Activated CD8-positive, alpha-beta memory T cell treated with anti-CD3 and anti-CD28 coated beads, Interleukin-2, amount 50 U/mL, for 48 hours (primary cell): ENCODE measurements at places on chromosomes 2 and 18.
A peak's percentile ranks its signal among the peaks of the same experiment; 100 is the strongest.

- no peak for DNase-seq
Observed at GRCh38 chr2:23449413-23449812, 64.4 kb downstream of the KLHL29 start.

DNA sequence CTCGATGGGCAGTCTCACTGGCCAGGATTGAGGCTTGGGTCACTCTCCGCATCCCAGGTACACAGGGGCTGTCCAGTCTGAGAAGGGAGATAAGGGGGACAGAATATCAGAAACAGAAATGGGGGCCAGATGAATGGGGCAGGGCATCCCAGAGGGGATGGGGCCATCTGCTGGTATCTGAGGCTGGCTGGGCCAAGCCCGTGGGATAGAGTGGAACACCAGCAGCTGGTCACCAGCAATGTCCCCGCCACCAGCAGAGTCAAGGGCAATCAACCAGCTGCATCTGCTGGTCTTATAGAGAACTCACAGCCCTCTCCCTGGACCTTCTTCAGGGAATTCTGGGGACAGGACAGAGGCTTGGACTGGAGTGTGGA is 128.8 kb upstream of the HAAO start:
- no peak for DNase-seq

DNA sequence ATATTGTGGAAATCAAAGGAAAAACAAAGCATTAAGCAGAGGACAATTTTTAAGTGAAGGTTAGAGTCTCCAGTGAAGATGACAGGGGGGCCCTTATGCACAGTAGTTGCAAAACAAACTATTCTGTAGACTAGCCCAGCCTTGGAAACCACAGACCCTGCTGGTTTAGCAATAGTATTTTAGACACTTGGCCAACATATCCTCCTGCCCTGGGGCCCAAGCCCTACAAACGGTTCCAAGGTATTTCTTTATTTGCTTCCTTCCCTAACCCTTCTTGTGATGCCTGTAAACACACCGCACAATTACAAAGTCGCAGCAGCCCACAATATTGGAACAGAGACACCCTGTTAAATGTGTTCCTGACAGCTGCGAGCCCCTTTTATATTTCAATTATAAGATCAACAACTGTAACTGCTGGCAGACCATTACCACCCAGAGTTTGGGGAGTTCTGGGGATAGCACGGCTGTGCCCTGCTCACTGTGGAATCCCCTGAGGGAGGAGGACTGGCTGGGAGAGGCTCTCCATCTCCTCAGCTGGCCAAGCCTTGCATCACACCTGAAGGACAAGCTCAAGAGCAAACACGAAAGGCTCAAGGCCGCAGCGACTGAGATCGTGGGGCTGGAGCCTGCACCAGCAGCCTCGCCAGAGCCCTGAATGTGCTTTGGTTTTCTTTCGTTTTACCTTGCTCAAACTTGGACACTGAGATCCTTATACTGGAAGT is 282.2 kb upstream of the ATP5MC3 start:
- DNase-seq: no peak

DNA sequence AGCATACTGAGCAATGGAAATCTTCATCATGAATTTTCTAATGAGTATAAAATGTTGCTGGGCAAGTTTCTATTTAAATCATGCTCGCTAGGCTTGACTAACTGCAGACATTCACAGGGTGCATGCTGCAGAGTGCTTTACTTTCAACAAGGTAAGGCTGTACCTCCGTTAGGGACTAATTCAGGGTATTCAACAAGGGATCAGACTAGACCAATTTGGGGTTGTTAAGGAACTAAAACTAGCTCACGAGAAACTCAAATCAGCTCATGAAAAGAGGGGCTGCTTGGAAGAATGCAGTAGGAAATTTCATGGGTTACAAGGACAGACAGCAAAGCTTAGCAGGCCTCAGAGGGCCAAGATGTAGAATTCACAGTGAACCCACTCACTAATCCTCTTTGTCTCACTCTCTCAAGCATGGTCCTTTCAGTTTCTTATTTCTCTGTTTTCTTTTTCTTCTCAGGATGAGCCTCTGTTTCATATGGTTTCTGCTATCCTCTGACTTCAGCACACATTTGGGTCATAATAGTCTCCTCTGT is 2.2 kb downstream of the MYO3B start:
- no peak for DNase-seq

GRCh38 chr2:34736482-34736881 is 1137.4 kb upstream of the FAM98A start:
- DNase-seq: no peak

GRCh38 chr2:196361606-196362326 is 190.4 kb upstream of the STK17B start:
- no peak for DNase-seq

GRCh38 chr18:64238076-64238475 is 89.2 kb upstream of the LINC00305 start:
- no peak for DNase-seq

DNA sequence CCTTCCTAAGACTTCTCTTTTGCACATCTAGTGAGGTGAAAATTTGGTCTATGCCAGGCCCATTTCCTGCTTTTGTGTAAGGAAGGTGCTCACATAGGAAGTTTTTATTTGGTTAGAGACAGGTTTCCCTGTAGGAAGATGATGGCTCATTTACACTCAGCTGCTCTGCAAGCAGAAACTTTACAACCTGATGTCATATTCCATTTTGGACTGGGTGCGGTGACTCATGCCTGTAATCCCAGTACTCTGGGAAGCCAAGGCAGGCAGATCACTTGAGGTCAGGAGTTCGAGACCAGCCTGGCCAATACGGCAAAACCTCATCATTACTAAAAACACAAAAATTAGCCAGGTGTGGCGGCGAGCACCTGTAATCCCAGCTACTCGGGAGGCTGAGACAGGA is 35.8 kb downstream of the CASP10 start:
- no peak for DNase-seq

GRCh38 chr2:39403311-39403710 is 33.8 kb downstream of the MAP4K3 start:
- DNase-seq: no peak

DNA sequence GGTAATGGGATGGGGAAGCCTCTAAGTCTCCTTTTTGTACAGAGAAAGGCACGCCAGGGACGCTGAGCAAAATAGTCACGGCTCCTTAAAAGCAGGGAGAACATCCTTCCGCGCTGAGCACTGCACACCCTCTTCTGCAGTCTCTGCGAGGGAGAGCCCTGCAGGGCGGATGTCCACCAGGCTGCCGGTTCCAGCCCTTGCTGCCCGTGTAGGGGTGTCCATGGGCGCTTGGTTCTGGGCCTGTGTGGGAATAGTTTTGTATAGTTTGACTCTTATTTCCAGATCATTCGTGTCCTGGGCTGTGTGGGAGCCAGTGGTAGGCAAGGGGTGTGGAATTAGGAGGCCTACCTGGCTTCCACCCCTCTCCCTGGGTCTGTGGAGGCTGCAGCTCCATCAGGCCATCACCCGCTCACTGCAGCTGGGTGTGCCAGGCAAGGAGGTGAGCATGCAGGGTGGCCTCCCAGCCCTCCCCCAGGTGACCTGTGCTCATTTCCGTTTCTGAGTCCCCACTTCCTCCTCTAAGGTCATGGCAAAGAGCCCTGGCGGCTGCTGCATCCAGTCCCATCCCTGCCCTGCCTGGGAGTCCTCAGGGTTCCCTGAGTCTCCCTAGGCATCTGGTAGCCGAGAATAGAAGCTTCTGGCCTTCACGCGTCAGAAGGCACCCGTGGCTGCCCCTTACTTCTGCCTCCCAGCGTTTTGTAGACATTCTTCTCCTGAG is 202.6 kb downstream of the LDLRAD4 start:
- no peak for DNase-seq

- no peak for DNase-seq
Observed at GRCh38 chr18:55420665-55421307, 167.2 kb downstream of the TCF4 start.

DNA sequence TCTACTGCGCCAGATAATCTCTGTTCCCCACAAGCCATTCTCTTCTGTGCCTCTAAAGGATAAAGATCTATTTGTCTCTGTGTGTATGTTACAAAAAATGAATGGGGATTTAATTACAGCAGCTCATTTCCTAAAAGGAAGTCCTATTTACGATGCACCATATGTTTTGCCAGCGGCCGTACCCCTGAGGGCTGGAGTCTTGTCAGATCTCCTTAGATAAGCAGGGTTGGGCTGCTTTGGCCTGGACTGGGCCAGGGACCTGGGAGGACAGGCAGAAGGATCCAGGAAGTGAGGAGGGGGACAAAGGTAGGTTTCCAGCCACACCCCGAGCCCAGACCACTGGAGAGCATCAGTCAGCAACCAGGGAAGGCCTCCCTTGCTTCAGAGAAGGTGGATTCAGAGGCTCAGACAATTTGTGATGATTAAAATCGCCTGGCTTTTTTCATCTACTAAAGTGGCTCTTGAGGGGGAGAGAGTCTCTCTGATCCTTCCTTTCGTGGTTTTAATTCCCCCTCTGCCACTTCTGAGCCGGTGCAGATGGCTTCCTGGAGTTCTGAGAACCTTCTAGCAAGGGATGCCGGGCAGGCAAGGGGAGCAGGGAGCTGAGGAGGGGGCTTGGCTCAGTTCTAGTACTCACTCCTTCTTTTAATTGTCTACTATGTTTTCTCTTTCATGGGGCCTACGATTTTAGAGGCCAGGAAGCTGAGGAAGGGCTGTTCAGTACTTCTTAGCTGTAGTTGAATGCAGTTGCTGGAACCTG is 42.1 kb downstream of the MYCN start:
- DNase-seq: no peak

DNA sequence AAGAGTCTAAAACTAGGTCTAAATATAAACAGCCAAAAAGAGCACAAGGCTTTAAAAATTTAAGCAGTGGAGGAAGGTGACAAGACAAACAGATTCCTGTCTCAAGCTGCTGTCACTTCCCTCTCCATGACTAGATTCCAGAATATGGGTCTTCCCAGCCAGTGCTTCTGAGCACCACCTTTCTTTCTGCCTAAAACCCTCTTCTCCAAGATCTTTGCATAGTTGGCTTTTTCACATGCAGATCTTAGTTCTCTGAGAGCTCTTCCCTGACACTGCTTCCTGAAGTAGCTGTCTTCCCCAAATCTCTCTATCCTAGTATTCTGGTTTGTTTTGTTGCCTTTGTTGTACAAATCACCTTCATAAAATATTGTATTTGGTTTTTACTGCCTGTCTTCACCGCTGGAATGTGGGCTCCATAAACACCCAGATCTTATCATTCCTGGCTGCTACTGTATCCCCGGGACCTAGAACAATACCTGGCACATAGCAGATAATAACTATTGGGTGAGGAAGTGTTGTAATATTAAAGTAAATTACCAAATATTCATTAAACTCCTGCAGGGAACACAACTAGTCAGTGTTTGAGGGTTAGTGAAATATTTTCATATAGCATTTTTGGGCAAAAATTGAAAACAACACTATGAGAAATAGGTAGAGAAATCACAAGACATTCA is 150.2 kb downstream of the CCDC85A start:
- DNase-seq: no peak

DNA sequence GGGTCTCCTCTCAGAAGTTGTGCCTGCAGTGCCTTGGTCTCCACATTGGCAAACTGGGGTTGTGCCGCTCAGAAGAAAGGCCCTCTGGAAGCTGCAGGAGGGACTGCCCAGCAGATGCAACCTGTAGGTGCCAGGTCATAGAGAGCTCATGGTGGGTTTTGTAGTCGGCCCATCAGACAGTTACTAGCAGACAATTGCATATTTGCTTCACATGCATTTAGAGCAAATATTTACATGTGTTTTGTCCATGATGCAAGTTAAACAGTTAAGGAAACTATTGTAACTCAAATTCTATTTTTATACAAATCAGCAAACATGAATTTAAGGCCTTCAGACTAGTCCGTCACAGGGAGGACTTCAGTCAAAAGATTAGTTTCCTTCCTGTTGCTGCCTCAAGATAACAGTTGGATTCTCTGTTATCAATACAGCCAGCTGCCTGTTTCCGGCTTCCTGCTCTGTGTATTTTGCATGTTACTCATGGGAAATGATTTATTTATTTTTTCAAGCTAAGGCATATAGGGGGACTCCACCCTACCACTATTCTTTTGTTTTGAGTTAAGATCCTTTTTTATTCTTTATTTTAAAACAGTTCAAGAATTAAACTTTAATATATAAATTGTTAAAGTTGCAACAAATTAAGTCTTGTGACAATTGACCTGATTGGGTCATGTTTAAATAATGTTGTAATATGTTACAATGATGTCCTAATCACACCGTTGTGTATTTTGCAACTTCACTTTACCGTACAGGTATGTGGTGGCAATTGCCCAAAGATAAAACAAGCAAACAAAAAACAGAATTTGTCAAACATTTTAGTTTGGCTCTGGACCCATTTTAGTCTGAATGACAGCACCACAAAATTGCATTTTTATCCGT is 133.5 kb downstream of the SPTBN1 start:
- no peak for DNase-seq

- DNase-seq: no peak
Observed at GRCh38 chr18:70261141-70261788, 27.6 kb upstream of the SOCS6 start.

GRCh38 chr2:39304200-39304599 is 60.4 kb upstream of the CDKL4 start:
- no peak for DNase-seq

DNA sequence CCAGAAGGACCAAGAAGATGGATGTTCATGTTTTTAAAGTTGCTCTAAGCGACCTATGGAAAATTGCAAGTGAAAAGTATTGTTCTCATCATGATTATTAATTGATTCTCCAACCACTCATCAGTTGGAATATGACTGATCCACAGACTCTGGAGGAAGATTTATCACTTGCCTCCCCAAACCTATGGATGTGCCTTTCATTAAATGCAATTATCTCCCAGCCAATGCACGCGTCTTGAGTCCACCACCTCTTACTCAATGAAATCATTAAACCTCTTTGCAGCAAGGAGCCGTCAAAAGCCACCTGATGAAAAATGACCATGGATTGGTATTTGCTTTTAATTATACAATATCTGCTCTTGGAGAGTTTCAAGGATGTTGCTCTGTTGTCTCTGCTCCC is 165.6 kb downstream of the LRRTM1 start:
- no peak for DNase-seq

DNA sequence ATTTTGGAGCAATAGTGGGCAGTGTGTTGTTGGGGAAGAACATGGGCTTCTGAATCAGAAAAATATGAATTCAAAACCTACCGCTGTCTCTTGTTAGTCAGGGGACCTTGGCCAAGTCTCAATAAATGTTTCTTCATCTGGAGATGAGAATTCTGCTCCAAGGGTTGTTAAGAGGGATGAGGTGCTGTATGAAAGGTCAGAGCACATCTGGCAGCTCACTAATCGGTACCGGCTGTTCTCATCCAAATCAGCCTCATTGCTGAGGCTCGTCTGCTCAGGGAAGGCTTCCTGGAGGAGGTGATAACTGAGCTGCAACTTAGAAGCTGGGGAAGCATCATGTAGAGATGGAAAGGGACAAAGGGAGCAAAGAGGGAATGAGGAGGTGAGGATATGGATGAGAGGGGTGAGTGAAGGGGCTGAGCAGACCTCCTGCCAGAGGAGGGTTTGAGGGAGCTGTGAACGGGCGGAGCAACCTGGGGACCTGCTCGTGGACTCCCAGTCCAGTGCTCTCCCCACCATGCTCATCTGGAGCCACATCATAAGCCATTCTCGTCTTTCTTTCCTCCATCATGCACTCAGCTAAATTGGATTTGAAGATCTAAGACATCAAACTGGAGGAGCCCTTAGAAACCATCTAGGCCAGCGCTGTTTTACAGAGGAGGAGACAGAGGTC is 47.4 kb downstream of the GREB1 start:
- no peak for DNase-seq

GRCh38 chr2:42929546-42930024 is 137.2 kb upstream of the HAAO start:
- DNase-seq: no peak

- DNase-seq: peak; percentile 40
Observed at GRCh38 chr2:237200462-237200861, 114.8 kb downstream of the COPS8 start.
